T-cell (primary cell): ENCODE measurements at places on chromosomes 6 and 20. TPM values are rescaled to one million over a fixed set of nuclear protein-coding genes. Genes with fewer than 3 reads are reported as not detected.

DNA sequence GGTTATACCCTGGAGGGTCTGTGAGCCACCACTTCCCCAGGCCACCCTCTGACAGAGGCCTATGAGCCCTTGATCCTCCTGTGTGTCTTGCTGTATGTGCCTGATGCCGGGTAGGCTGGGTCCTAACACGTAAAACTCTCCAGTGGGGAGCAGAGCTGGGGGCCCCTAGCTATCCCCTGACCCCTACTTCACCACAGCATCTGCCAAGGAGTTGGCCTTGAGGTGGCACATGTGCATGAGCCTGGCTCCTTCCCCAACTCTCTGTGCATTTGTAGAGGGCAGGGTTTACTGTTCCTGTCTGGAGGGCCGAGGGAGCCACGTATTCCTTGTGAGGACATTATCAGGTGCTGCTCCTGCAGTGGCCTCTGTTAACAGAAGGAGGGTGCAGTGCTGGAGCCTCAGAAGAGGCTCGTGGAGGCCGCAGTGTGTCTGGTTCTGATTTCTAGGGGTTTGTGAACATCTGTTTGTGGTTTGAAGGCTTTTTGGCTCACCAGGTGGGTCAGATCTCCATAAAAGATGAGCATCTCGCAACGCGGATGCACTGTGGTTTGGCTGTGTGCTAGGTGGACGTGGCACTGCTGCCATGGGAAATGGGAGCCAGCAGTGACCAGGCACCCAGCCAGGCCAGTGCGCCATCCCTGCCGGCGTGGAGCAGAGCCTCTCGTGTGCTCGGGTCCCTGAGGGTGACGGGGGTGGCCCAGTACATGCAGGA is 152.1 kb downstream of the DTNBP1 start:
- no peak for DNase-seq

DNA sequence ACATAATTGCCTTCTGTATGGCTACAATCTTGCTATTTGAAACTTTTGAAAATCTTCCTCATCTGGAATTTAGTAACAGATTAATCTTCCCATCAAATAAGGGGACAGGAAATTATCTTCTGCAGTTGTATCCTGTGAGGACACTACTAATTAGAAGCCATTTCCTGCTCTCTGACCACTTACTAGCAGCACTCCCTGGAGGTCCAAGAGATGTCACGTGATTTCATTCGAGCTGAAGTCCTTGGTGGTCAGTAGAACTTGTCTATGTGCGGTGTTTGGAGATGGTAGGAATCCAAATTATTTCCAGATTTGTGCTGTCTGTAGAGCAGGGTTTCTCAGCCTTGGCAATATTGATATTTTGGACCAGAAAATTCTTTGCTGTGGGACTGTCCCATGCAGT is 202.5 kb downstream of the TFAP2B start:
- DNase-seq = no peak

DNA sequence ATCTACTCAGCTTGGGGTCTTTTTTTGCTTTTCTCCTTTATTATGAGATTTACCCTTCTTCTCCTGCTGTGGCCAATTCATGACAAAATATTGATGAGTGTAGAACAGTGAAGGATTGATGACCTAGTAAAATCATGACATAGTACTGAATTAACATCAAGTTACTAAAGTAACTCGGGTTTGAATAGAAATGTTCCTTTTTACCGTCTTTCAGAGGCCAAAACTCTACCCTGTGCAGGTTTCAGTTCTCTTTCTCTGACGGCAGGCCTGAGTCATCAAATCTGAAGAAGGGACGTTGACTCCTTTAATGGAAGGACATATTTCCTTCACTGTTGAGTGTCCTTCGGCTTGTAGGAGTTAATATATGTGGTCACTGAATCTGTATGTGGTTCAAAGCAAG is 80.7 kb downstream of the RREB1 start:
- DNase-seq = no peak

DNA sequence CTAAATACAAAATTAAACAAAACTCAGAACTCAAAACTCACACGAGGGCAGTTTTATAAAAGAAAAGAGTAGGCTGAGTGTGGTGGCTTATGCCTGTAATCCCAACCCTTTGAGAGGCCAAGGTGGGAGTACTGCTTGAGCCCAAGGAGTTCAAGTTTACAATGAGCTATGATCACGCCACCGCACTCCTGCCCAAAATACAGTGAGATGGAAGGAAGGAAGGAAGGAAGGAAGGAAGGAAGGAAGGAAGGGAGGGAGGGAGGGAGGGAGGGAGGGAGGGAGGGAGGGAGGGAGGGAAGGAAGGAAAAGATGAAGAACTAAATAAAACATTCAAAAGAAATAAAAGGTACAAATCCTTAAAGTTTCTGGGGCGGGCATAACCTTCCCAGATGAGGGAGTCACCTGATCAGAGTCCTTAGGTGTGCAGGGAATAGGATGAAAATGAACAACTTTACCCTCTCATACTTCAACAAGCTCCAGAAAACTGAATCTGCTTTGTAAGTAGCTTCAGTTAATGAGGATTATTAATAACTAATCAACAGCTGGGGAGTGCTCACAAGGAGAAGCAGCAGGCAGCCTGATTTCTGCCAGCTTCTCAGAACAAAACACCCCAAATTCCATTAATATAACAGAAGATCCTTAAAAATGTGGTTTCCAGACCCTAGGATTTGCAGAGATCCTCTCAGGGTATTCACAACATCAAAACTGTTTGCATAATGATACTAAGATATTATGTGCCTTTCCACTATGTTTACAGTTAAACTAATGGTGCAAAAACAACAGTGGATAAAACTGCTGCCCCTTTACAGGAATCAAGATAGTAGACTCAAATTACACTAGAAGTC is 21.8 kb downstream of the LMBRD1 start:
- DNase-seq = no peak

Gene HDGFL1
- not detected for total RNA-seq

- no peak for DNase-seq
Observed at GRCh38 chr6:6434151-6434550, 113.7 kb upstream of the F13A1 start.

Gene C6orf52
- 1.5 TPM for total RNA-seq
